ENCODE measurements at places on chromosomes 16 and 17. TPM values are rescaled to one million over a fixed set of nuclear protein-coding genes. Genes with fewer than 3 reads are reported as not detected.

SMPD3 gene
- under 0.01 TPM for total RNA-seq

CIITA gene
- not detected for total RNA-seq

SLFN11 gene
- total RNA-seq, result 28.3 TPM

- DNase-seq, result no peak
These were observed 41.5 kb upstream of the CDH1 start for GRCh38 chr16:68695575-68695974.

TBC1D3E gene
- not detected for total RNA-seq

KRT40 gene
- total RNA-seq, result not detected

- DNase-seq, result no peak
These were observed 5.9 kb upstream of the CCDC57 start for GRCh38 chr17:82218349-82219075.
